ENCODE measurements at places on chromosomes 7 and 10. TPM values are rescaled to one million over a fixed set of nuclear protein-coding genes. Genes with fewer than 3 reads are reported as not detected.

- no peak for DNase-seq
Observed at GRCh38 chr7:98231493-98232262, 20.4 kb downstream of the TECPR1 start.

- DNase-seq: no peak
Observed at GRCh38 chr10:92742331-92743228, 52.8 kb downstream of the HHEX start.

GRCh38 chr10:93072225-93072712 lies 1.4 kb upstream of the CYP26A1 start:
- no peak for DNase-seq

DNA sequence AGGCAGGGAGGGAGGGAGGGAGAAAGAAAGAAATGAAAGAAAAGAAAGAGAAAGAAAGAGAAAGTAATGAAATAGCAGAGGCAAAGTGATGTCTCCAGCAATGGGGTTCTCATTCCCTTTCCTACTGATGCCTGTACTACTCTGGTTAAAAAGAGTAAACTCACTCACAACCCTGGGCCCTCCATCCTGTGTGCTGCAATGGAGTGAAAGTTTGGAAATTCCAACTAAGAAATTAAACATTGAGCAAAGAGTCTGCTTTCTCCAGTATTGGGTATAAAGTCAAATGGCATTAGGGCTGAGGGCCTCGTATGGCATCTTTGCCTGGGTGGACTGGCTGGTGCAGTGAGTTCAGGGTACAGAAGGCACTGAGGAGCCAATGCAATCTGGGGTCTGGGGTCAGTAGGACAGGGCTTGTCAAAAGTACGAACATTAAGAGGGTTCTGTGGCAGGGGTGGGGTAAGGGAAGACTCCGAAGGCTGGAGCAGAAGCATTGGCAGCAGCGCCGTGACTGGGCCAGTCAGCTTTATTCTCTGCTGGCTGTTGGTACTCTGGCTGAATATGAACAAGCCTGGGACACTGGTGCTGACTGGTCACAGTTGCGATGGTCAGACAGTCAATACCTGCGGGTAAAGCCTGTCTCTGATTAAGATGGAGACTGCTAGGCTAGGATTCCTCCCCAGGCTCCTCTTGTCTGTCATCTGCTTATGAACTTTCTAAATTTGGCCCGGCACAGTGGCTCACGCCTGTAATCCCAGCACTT lies 24.1 kb upstream of the TNS3 start:
- DNase-seq: no peak

OAT gene
- 42.7 TPM for total RNA-seq

MSS51 gene
- total RNA-seq: 0.50 TPM

CH25H gene
- 0.10 TPM for total RNA-seq

All from left lobe of liver (tissue), 2 donors.